ENCODE measurements at places on chromosomes 7 and 10. TPM values are rescaled to one million over a fixed set of nuclear protein-coding genes. Genes with fewer than 3 reads are reported as not detected.
A peak's percentile ranks its signal among the peaks of the same experiment; 100 is the strongest.

GRCh38 chr10:62388328-62388727 is 14.2 kb downstream of the ZNF365 start:
- H3K27ac ChIP-seq = no peak overlapping the region
- DNase-seq = no peak
- H3K27me3 ChIP-seq = no peaks in the 10 kb centered on the region
- no peak overlapping the region for H3K4me3 ChIP-seq
- no peaks in the 10 kb centered on the region for H3K36me3 ChIP-seq
- no peaks in the 10 kb centered on the region for H3K4me1 ChIP-seq

- no peak overlapping the region for H3K4me3 ChIP-seq
- no peak for DNase-seq
- H3K27ac ChIP-seq = no peak overlapping the region
- no peaks in the 10 kb centered on the region for H3K36me3 ChIP-seq
Measured at GRCh38 chr7:108099713-108100112, 30.4 kb downstream of the LAMB4 start.

DNA sequence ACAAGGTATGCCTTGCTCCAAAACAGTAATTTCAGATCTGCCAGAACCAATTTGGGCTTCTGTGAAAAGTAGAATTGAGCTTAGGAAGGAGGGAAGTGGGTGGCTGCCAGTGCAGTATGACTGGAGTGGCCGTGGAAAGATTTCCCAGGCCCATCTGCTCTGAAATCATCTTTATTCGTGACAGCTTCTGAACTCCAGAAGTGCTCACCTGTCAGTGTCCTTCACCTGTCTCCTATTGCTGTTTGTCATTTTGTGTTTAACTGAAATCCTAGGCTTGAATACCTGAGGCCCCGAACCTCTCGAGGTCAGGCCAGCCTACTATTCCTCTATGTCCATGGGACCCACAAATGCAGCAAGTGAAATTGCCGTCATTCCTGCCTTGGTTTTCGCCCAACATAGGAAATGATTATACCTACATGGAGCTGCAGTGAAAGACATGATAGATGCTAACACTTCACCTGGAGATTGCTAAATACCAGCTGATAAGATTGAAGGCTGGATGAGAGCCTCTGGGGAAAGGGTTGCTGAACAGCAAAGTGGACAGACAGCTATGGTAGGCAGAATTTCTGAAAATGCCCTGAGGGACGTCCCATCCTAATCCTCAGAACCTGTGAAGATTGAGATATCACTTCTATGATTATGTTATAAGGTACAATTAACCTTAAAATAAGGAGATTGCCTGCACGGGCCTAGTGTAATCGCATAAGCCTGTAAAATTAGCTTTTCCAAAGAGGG is 82.1 kb downstream of the C1GALT1 start:
- no peak for DNase-seq
- no peak overlapping the region for H3K27ac ChIP-seq
- H3K27me3 ChIP-seq = no peaks in the 10 kb centered on the region
- H3K36me3 ChIP-seq = no peaks in the 10 kb centered on the region
- H3K4me1 ChIP-seq = no peaks in the 10 kb centered on the region

DNA sequence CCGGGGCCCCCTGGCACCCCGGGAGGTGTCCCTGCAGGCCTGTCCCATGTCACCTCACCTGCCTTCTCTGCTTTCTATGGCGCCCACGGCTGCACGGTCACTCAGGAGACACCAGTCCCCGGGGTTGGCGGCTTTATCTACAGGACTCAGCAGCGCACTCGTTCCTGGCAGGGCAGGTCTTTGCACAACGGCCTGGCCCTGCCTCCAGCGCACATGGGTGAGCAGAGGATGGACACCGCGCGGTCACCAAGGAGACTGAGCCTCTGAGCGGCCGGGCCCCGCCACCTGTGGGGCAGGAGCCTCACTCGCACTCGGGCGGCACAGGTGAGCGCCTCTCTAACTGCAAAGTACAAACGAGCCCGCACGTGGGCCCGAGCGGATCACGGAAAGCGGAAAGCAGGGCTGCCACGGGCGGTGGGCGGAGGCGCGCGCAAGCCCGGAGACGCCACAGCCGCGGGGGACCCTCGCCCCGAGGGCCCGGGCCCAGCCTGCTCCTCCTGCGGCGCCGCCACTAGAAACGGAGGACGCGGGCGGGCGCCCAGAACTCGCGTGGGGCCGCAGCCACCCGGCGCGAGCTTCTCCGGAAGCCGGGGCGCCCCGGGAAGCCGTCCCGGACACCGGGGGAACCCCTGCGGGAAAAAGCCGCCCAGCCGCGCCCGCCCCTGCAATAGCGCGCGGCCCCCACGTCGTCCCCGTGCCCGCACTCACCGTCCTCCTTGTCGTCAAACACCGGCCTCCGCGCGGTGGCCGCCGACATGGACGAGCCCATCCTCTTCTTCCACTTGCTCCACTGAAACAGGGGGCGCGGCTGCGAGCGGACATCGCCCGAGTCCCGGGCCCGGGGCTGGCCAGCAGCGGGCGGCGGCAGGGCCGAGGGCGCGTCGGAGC is 642 bp downstream of the STK32C start:
- peak overlapping the region; percentile 88 for H3K4me3 ChIP-seq
- peak; percentile 80 for DNase-seq

- H3K27me3 ChIP-seq = no peaks in the 10 kb centered on the region
- H3K36me3 ChIP-seq = no peaks in the 10 kb centered on the region
- DNase-seq = no peak
- no peaks in the 10 kb centered on the region for H3K4me1 ChIP-seq
- H3K27ac ChIP-seq = no peak overlapping the region
- no peak overlapping the region for H3K4me3 ChIP-seq
Measured at GRCh38 chr10:18455086-18455884, 196.1 kb downstream of the NSUN6 start.

DNA sequence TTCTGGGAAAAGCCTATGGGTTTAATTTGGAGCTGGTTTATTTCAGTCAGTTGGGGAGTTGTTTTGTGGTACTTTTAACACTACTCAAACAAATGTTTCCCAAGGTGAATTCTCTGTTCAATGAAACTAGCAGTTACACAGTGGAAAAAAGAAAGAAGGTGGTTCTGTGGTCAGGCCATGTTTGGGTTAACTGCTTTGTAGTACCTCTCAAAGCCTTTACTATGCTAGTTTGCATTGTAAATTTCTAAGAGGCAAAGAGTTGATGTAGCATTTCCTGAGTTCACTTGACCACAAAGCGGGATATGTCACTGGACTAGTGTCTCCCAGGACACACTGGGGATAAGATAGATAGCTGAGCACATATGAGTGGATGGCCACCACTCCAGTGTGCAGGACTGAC is 145.4 kb downstream of the KIF20B start:
- no peaks in the 10 kb centered on the region for H3K36me3 ChIP-seq
- DNase-seq = no peak
- H3K27ac ChIP-seq = no peak overlapping the region

- peaks cover 8% of the 10 kb centered on the region for H3K4me1 ChIP-seq
- H3K4me3 ChIP-seq = no peak overlapping the region
- no peak overlapping the region for H3K27ac ChIP-seq
Measured at GRCh38 chr7:134698481-134698880, 51.8 kb downstream of the BPGM start.

DNA sequence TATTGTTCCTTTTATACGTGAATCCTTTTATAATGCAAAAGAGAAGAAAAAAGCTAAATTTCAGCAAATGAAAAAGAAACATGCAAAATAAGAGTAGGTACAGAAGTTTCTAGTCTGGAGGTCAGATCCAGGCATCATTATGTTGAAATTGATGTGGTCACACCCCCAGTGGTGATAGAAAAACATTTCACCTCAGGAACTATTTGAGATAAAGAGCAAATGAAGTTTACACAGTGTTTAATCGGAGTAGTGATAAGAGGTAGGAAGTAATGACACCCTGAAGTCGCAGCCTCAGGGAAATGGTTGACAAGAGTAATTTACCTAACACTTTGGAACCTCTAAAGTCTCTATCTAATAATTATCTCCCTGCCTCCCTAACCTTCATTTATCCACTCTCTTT is 536.0 kb upstream of the STEAP1 start:
- H3K4me3 ChIP-seq = no peak overlapping the region
- no peaks in the 10 kb centered on the region for H3K36me3 ChIP-seq
- H3K27me3 ChIP-seq = no peaks in the 10 kb centered on the region
- DNase-seq = no peak
- H3K27ac ChIP-seq = no peak overlapping the region

- no peak for DNase-seq
- H3K4me1 ChIP-seq = peaks cover 3% of the 10 kb centered on the region
- H3K27me3 ChIP-seq = no peaks in the 10 kb centered on the region
Measured at GRCh38 chr10:4201866-4202825, 417.1 kb upstream of the KLF6 start.

Gene KLHDC10
- total RNA-seq = 34.2 TPM

Gene GALNT17
- 6.6 TPM for total RNA-seq

Gene NAT16
- total RNA-seq = not detected

Gene PTPRN2
- 6.8 TPM for total RNA-seq

Gene HOXA3
- 4.6 TPM for total RNA-seq

Data from lower lobe of right lung (tissue), 2 donors.